ENCODE measurements at places on chromosomes 1 and 21.

GRCh38 chr1:159911326-159912070 lies 11.5 kb upstream of the CFAP45 start:
- no peak overlapping the region for H3K4me3 ChIP-seq
- no peak for DNase-seq
- H3K27me3 ChIP-seq = no peaks in the 10 kb centered on the region
- H3K4me1 ChIP-seq = no peaks in the 10 kb centered on the region

DNA sequence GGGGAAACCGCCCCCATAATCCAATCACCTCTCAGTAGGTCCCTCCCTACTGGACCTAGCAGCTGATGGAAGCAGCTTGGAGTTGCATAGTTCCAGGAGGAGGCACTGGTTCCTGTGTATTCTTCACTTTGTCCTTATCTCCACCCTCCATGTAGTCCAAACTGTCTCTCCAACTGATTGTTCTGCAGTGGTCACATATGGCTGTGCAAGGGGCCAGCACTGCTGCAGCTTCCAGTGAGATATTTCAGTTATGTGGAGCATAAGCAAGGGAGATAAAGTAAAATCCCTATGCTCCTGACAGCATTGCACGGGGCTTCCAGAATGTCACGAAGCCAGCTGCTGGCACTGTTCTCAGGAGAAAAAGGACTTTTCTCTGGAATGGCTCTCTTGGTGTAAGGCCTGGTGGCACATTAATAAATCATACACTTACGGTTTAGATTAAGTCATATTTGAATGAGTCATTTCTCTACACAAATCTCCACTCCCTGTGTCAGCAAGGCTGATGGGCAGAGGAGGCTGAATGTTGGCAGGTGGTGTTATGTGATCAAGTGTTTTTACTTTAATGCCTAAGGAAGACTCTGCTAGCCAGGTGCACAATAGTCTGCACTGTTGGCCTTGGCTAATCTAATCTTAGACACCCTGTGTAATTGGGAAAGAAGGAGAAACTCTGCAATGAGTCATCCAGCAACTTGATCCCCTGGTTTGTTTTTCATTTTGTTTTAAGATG lies 93.4 kb downstream of the KCNK1 start:
- H3K27me3 ChIP-seq = no peaks in the 10 kb centered on the region
- no peak for DNase-seq
- H3K4me1 ChIP-seq = peaks cover 5% of the 10 kb centered on the region

- H3K4me3 ChIP-seq = no peak overlapping the region
- no peak overlapping the region for H3K27ac ChIP-seq
- no peaks in the 10 kb centered on the region for H3K27me3 ChIP-seq
- no peak for DNase-seq
Observed at GRCh38 chr1:83418558-83418957, 580.4 kb downstream of the TTLL7 start.

DNA sequence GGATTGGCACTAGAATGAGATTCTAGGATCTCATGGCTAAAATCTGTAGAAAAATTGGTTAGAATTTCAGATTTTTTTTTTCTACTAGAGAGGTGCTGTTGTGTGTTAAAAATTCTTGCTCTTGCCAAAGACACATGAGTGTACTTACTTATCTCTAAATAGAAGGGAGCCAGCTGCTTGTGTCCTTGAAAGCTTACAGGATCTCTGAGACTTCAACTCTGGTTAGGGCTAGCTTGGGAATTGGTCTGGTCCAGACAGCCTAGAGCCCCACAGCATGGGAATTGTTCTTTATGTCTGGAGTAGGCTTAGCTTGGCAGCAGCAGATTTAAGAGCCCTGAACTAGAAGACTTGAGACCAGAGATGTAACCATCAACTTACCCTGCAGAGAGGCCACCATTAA lies 37.3 kb downstream of the MACO1 start:
- H3K4me3 ChIP-seq = no peak overlapping the region
- H3K27ac ChIP-seq = no peak overlapping the region
- H3K27me3 ChIP-seq = no peaks in the 10 kb centered on the region
- H3K4me1 ChIP-seq = peaks cover 12% of the 10 kb centered on the region
- no peaks in the 10 kb centered on the region for H3K36me3 ChIP-seq

DNA sequence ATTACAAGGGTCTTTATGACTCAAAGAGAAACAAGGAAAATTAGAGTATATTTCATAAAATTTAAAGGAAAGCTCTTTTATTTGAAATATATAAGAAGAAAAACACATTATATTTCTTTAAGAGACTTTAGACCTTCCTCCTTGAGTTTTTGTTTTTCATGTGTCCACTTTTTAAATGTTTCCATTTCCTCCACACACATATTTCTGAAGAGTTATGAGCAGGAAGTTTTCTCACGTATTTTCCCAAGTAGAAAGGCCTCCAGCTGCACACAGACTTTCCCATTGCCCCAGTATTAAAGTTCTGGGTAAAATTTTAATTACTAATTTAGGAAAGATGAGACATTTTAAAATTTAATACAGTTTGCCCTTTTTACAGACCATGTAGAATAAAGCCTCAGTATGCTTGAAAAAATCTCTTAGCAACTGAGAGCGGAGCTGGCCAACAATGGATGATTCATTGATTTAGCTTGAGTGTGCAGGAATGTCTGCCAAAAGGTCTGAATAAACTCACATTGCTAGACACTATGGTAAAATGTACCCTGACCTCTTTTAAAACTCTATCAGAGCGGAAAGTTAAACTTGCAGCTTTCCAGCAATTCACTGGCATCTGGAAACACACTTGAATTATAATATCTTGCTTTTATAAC lies 57.9 kb downstream of the DDAH1 start:
- no peak overlapping the region for H3K4me3 ChIP-seq
- no peaks in the 10 kb centered on the region for H3K27me3 ChIP-seq
- peak; percentile 75 for DNase-seq
- H3K4me1 ChIP-seq = peaks cover 7% of the 10 kb centered on the region
- peak overlapping the region; percentile 85 for H3K27ac ChIP-seq
- H3K36me3 ChIP-seq = no peaks in the 10 kb centered on the region

DNA sequence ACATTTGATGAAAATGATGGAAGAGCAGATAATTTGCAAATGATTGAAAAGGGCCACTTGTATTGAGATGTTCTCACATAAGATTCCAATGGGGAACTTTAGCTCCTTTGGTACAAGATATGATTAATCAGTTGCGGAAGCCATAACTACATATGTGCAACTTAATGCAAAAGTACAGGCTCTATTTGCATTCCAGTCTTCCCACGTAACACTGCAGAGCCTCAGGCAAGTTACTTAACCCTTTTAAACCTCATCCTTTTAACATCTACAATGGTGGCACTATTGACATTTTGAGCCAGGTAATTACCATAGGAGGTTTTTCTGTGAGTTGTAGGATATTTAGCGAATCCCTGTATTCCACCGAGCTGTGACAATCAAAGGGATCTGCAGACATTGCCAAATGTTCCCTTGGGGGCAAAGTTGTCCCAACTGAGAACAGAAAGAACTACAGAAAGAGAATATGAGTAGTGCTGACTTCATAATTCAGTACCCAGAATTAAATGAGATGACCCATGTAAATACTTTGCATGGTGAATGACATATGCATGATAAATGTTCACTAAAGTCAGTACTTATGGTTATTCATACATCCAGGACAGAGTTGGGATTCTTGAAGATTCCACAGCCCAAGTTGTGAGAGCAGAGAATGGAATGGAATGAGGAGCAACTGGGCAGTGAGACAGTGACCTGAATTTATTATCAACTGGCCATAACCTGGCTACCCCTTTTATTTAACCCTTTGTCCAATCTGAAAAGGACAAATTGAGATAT lies 62.6 kb downstream of the SPAG17 start:
- no peak for DNase-seq
- H3K4me1 ChIP-seq = no peaks in the 10 kb centered on the region
- no peak overlapping the region for H3K4me3 ChIP-seq

Data from ascending aorta (tissue), 2 donors.